ENCODE measurements at places on chromosomes 7 and 10.

GRCh38 chr7:44286182-44286617, 39.2 kb downstream of the CAMK2B start:
- DNase-seq = no peak

- no peak for DNase-seq
Observed at GRCh38 chr7:94042381-94042780, 38.2 kb upstream of the BET1 start.

DNA sequence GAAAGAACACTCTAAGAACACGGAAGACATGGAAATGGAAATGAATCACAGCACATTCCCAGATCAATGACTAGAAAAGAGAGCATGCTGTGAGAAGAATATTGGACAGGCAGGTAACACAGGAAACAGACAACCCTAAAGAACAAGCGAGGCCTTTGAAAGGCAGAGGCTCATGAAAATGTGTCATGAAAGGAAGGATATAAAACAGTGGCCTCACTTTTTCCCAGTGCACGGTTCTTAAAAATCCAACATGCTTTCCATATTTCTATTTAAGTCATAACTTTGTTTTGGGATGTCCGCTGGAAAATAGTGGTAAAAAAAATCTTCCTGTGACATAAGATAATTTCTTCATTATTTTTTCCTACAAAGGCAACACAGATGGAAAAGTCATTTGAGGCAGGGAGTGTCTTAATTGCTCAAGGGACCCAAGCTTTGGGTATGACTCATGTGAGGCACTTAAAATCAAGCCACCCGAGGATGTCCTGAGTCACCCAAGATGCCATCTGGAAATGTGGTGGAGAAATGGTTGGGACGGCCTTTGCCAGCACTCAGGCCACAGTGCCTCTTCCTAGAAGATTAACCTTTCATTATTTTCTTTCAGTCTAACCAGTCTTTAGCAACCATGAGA, 17.0 kb downstream of the ITIH5 start:
- DNase-seq = no peak

DNA sequence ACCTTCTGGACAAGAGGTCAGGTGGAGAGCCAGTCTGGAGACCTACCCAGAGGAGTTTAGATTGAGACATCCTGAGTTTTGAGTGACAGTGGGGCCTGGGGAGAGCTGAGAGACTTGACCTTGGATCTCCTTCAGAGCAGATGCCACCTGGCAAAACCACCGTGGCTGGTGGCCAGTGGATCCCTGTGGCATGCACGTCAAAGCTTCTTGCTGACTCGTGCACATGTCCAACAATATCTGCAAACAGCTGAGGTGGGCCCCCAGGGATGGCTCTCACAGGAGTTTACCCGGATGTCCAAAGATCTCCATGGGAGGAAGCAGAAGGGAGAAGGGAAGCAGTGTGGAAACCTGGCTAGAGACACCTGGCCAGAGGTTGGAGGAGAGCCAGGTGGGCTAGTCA, 230.5 kb downstream of the FANK1 start:
- no peak for DNase-seq

DNA sequence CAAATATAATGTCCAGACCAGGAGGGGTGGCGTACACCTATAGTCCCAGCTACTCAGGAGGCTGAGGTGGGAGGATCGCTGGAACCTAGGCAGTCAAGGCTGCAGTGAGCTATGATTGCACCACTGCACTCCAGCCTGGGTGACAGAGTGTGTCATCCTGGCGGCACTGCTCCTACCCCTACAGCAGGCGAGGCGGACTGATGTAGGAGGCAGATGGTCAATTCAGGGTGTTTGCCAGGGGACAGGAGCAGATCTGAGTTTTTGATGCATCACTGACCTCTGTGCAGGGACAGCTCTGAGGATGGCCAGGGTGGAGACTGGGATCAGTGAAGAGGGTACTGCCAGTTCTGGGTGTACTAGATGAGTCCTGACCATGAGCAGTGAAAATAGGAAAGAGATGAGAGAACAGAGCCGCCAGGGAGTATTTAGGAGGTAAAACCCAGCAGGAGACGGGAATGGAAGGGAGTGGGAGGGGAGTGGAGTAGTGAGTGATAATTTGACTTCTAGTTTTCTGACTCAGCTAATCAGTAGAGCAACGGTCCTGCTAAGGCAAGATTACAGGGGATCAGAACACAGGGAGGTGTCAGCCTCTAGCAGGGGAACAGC, 75.3 kb downstream of the HIP1 start:
- DNase-seq = no peak

- DNase-seq = no peak
Observed at GRCh38 chr7:158751751-158752150, 47.1 kb upstream of the NCAPG2 start.

- no peak for DNase-seq
Observed at GRCh38 chr10:43255634-43256431, 11.0 kb downstream of the RASGEF1A start.

DNA sequence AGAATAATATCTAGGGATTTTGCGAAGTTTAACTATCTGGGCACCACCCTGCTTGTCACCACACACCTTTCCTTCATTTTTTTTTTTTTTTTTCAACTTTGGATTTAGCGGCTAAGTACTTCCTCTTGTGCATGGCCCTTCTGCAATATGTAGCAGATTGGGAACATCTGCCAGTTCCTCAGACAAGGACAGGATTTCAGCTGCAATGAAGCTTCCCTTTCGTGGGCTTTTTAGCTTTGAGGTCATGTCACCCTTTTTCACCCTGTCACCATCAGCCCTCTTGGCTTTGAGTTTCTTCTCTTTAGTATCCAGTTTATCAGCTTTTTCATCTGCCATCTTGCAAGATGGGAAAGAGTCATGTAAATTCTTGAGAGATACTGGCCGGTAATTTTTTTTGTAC, 81.6 kb upstream of the ETV1 start:
- DNase-seq = no peak

DNA sequence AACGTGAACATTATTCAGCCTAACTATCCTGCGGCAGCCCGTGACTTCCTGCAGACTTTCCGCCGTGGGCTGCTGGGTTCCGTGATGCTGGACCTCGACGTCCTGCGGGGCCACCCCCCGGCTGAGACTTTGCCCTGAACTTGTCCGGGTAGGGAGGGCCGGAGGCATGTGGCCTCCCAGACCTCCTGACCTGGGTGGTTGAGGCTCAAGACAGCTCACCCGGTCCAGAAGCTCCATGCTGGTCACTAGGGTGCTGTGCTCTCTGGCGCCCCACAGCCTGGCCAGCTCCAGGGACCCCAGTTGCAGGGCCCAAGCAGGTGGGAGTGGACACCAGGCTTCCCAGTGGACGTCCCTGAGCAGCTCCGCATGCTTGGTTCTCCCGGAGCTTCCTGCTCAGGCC, 4.4 kb downstream of the SPRN start:
- no peak for DNase-seq

DNA sequence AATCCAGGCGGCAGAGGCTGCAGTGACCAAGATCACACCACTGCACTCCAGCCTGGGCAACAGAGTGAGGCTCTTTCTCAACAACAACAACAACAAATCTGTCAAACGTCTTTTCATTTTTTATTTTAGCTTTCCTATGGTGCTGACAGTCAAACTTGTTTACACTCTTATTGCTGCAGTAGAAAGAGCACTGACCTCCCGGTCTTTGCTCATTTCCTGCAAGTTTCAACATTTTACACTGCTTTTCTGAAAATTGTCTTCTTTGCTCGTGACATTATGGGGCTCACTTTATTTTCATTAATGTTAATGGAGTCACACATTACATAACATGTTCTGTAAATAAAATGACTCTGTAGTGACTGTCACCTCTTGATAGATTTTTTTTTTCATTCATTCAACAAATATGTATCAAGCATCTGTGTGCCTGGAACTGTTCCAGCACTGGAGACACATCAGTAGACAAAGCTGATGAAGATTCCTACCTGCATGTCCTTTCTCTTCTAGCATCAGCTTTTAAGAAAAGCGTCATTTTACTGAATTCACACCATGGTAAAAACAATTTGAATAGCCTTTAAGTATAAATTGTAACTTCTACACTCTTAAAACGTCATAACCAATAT, 277.3 kb downstream of the CELF2 start:
- no peak for DNase-seq

- no peak for DNase-seq
Observed at GRCh38 chr7:71470830-71471229, 338.9 kb downstream of the GALNT17 start.

DNA sequence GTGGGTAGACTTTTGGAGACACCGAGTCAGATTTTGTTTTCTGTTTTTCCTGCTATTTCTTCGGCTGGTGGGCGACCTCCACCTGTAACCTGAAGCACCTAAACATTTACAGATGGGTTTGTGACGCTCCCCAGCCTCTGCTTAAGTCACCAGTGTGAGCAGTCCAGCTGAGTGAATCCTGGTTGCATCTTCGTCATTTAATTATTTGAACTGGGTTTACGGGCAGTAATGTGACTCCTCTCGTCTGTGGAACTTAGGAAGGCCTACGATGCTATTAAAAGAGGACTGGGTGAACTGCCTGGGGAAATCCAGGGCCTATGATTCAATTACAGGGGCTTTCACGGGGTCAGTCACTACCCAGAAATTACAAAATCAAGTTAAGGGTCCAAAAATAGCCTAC, 52.5 kb downstream of the WNT2 start:
- DNase-seq = no peak

DNA sequence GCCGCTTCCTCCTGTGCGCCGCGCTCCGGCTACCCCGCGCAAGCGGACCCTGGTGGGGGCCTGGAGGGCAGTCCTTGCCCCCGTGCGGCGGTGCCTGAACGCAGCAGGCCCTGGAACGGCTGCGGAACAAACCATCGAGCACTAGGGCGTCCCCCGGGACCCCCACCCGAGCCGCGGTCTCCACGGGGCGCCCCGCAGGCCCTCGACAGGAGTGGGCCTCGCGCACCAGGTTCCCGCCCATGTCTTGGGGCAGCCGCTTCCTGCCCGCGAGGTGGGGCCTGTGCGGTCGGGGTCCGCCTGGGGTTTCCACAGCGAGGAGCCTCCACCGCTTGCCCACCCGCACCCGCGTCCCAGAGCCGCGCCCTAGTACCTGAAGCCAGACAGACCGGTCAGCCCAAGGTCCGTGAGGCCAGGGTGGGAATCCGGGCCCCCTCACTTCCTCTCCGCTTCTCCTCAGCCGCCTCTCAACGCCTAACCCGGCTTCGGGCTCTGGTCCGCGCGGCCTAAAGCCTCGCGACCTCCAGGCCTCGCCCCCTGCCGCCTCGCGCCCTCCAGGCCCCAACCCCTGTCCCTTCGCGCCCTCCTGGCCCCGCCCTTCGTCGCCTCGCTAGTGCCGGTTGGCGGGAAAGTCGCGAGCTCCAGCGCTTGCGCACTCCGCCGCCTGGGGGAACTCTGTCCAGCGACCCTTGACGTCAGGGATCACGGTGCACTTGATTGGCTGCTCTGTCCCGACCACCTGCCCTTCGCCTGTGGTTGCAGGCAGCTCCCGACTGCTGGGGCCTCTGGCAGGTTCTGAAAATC, 7.0 kb upstream of the GBX1 start:
- DNase-seq = no peak

GRCh38 chr7:73705551-73705920, 13.9 kb downstream of the STX1A start:
- DNase-seq = no peak

- no peak for DNase-seq
Observed at GRCh38 chr7:32319012-32319382, 171.2 kb downstream of the LSM5 start.

- no peak for DNase-seq
Observed at GRCh38 chr7:85191383-85191782, 4.5 kb upstream of the SEMA3D start.

DNA sequence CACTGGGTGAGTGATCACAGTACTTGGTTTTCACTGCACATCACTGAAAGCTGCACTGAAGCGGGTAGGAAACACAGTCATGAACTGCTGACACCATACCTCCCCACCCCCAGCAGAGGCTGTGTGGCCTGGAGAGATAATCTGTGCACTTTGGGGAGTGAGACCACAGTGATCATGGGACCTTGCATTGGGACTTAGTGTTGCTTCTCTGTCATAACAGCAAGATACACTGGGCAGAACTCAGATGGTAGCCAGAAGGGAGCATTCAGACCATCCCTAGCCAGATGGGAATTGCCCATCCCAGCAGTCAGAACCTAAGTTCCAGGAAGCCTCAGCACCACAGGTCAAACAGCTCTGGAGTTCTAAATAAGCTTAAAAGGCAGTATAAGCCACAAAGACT, 346.4 kb upstream of the TMEM229A start:
- no peak for DNase-seq

DNA sequence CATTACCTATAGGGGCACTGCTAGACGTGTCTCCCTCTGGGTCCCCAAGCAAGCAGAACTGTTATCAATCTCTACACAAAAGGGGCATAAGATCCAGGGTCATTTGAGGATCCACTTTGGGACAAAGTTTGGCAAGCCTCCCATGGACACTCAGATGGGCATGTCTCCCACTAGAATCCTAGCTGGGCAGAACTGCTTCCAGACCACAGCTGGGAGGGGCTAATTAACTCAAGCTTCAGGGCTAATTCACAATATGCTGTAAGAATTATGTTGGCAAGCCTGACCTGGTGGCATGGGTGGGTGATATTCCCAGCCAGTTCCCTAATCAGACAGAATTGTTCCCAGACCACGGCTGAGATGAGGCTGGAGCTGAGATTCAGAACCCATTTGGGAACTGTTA, 738.4 kb upstream of the FZD8 start:
- DNase-seq = no peak

DNA sequence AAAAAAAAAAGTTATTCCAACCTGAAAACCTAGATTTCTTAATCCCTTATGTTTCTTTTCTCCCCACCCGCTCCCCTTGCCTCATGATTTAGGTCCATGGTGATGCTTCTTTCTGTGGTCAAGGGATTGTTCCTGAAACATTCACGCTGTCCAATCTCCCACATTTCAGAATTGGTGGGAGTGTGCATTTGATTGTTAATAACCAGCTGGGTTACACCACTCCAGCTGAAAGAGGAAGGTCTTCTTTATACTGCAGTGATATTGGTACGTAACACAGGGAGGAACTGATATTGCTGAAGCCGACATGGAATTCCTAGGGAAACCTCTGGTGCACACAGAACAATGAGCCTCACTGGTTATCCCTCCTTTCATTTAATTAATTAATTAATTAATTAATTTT, 22.7 kb downstream of the DHTKD1 start:
- DNase-seq = no peak

DNA sequence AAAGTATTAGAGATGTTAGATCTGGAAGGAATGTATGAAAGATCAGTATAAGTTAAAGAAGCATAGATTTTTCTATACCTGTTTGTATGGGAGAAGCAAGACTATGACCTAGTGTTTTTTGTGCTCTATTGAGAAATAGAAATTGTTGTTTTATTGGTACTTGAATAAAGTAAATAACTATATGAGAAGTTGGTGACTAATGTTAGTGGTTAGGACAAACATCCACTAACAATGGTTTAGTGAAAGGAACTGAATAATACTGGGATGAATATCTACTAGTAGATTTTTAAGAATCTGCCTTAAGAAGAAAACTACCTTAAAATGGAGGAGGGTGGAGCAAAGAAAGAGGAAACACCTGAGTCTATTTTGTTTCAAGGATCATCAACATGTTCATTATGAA, 521.1 kb upstream of the POT1 start:
- DNase-seq = no peak
